ENCODE measurements at places on chromosomes 12 and 14. TPM values are rescaled to one million over a fixed set of nuclear protein-coding genes. Genes with fewer than 3 reads are reported as not detected.

The KRT75 gene
- total RNA-seq, result not detected

The ARHGAP5 gene
- 78.2 TPM for total RNA-seq

The SVOP gene
- not detected for total RNA-seq

The GUCY2C gene
- 2.5 TPM for total RNA-seq

The SLC5A8 gene
- total RNA-seq, result 0.11 TPM

The PRIMA1 gene
- total RNA-seq, result 4.5 TPM

The RDH16 gene
- total RNA-seq, result 0.46 TPM

The FAM222A gene
- 1.1 TPM for total RNA-seq

The RTN1 gene
- total RNA-seq, result 2.8 TPM

GRCh38 chr14:77087631-77088030, 10.4 kb upstream of the CIPC start:
- H3K4me1 ChIP-seq, result peaks cover 20% of the 10 kb centered on the region
- no peak for DNase-seq
- H3K36me3 ChIP-seq, result no peaks in the 10 kb centered on the region
- H3K27ac ChIP-seq, result peak overlapping the region; percentile 74
- no peak overlapping the region for H3K4me3 ChIP-seq

DNA sequence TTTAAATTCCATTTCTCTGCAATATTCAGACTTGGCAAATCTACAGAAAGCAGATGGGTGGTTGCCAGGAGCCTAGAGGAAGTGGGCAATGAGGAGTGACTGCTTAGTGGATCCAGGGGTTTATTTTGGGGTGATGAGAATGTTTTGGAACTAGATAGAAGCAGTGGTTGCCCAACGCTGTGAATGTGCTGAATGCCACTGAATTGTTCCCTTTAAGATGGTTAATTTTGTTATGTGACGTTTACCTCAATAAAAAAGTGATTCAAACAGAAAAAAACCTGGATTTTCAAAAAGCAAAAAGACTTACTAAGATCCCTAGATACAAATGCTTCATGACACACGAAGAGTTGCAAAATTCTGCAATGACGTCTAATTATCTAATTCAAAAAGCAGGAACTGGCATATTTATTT, 34.2 kb downstream of the DAO start:
- no peak for DNase-seq
- no peak overlapping the region for H3K27ac ChIP-seq
- no peaks in the 10 kb centered on the region for H3K4me1 ChIP-seq

- H3K36me3 ChIP-seq, result peaks cover 30% of the 10 kb centered on the region
- peaks cover 18% of the 10 kb centered on the region for H3K27me3 ChIP-seq
- no peaks in the 10 kb centered on the region for H3K4me1 ChIP-seq
- H3K27ac ChIP-seq, result no peak overlapping the region
- no peak overlapping the region for H3K4me3 ChIP-seq
These were observed 6.9 kb downstream of the C1QL4 start for GRCh38 chr12:49330032-49330619.

DNA sequence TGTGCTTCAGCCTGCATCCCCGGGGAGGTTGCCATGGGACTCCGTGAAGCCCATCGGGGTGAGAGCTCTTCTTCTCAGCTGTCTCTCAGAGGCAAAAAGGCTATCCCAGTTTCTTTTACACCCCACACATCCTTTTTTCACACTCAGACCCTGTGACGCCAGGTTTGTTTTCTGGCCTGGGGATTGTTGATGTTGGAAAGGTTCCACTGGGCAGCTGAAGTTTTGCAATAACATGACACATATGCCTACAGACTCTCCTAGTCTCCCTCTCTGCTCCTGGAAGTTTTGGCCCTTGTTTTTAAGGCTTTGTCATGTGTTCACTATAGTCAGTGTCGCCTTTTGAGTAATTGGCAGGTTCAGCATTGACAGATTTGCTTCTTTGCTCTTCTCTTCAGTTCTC, 118.6 kb downstream of the SMOC1 start:
- H3K4me3 ChIP-seq, result no peak overlapping the region
- H3K36me3 ChIP-seq, result no peaks in the 10 kb centered on the region
- H3K27ac ChIP-seq, result no peak overlapping the region
- H3K27me3 ChIP-seq, result no peaks in the 10 kb centered on the region
- no peaks in the 10 kb centered on the region for H3K4me1 ChIP-seq

- no peaks in the 10 kb centered on the region for H3K27me3 ChIP-seq
- H3K27ac ChIP-seq, result no peak overlapping the region
- no peak for DNase-seq
- no peaks in the 10 kb centered on the region for H3K4me1 ChIP-seq
These were observed 64.6 kb downstream of the EP400 start for GRCh38 chr12:132014092-132014914.

GRCh38 chr12:5173511-5174011, 129.9 kb downstream of the KCNA5 start:
- H3K27me3 ChIP-seq, result no peaks in the 10 kb centered on the region
- H3K4me1 ChIP-seq, result no peaks in the 10 kb centered on the region
- DNase-seq, result no peak
- H3K4me3 ChIP-seq, result no peak overlapping the region

GRCh38 chr12:132833341-132833740, 4.7 kb upstream of the GOLGA3 start:
- H3K4me1 ChIP-seq, result peaks cover 4% of the 10 kb centered on the region
- no peak overlapping the region for H3K4me3 ChIP-seq
- H3K27ac ChIP-seq, result no peak overlapping the region

DNA sequence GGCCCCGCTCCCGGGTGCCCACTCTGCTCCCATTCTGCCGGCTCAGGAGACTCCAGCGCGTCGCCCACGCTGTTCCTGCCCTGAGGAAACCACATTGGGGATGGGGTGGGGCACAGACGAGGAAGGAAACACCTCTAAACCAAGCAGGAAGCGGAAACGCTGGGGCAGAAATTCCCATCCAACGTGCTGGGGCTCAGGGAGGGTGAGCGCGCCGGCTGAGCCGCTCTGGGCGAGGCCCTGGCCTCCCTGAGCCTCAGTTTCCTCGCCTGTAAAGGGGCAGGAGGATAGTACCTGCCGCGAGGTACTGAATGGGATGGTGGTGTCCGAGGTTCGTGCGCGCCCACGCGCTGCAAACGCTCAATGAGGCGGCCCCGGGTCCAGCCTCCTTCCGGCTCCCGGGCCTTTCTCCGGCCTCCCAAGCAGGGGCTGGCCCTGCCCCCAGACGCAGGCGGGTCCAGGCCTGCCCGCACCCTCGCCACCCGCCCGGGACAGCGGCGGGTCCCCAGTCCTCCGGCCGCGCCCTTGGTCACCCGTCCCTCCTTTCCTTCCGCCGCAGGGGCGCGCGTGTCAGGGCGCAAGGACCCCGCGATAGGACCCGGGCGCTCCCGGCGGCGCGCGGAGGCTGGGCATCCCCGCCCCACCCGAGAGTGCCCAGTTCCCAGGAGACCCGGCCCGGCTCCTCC, 673 bp downstream of the BEGAIN start:
- DNase-seq, result peak; percentile 69
- H3K4me3 ChIP-seq, result peak overlapping the region; percentile 70
- peaks cover 35% of the 10 kb centered on the region for H3K27me3 ChIP-seq

DNA sequence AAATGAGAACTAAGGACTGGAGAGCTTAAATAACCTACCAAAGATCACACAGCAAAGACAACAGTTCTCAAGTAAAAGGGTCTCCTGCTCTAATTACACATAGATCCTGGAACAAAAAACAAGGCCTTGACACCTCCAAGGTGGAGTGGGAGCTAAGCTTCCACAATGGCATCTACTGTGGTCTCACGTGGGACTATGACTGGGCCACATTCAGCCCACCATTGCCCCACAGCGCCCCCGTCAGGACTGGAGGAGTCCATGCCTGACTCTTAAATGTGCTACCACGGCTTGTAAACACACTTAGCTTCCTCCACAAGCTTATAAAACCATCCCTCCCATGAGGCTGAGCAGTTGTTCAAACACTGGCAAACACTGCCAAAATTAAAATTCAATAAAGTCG, 88.5 kb downstream of the GCH1 start:
- no peaks in the 10 kb centered on the region for H3K4me1 ChIP-seq
- H3K27ac ChIP-seq, result no peak overlapping the region
- DNase-seq, result no peak
- no peak overlapping the region for H3K4me3 ChIP-seq

DNA sequence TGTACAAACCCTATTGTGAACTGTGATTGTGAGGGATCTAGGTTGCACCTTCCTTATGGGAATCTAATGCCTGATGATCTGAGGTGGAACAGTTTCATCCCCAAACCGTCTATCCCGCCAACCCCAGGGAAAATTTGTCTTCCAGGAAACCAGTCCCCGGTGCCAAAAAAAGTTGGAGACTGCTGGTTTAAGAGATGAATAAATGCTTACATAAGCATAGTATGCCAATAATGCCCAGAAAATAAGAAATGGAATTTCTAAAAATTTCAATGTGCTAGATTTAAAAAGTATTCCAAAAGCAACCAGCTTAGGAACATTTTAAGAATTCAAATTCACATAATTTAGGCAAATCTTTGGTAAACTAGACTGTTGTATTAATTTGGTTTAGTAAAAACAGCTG, 5.4 kb upstream of the RNU6-8 start:
- no peak overlapping the region for H3K4me3 ChIP-seq
- no peak for DNase-seq
- H3K36me3 ChIP-seq, result no peaks in the 10 kb centered on the region

GRCh38 chr12:85829391-85829790, 6.8 kb downstream of the RASSF9 start:
- H3K36me3 ChIP-seq, result no peaks in the 10 kb centered on the region
- H3K4me1 ChIP-seq, result no peaks in the 10 kb centered on the region
- H3K4me3 ChIP-seq, result no peak overlapping the region
- DNase-seq, result no peak
- no peaks in the 10 kb centered on the region for H3K27me3 ChIP-seq
- no peak overlapping the region for H3K27ac ChIP-seq

DNA sequence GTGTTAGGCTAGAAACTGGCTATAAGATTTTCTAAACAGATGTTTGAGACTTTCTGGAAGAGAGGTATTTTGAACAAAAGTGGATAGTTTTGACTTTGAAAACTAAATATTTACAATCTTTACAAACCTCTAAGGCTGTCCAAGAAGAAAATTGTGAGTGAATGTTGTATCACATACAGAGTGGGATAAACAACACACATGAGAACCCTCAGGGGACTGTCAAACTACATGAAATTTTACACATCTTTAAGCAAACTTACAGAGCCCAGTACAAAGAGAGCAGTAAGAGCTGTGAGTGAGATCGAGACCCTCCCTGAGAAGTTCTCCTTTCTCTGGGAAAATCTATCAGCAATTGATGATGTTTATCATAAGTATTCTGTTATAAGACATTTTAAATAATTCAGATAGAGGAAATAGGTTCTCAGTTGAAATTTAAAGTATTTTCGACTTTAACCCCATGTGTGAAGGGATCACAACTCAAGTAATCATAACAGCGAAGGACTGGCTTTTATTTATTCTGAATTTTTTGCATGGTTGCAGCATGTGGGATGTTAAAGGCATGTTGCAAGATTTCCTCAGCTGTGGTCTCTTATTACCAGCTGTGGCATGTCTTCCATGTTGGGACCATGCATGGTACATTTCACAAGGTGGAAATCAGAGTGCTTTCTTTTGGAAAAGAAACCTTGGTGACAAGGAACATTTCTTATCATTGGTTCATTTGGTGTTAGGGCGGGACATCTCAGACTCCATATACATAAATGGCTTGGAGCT, 264.0 kb upstream of the PRICKLE1 start:
- H3K27me3 ChIP-seq, result no peaks in the 10 kb centered on the region
- H3K36me3 ChIP-seq, result no peaks in the 10 kb centered on the region
- H3K27ac ChIP-seq, result no peak overlapping the region

- no peak overlapping the region for H3K27ac ChIP-seq
- H3K4me3 ChIP-seq, result no peak overlapping the region
- DNase-seq, result no peak
- no peaks in the 10 kb centered on the region for H3K27me3 ChIP-seq
- H3K36me3 ChIP-seq, result no peaks in the 10 kb centered on the region
- no peaks in the 10 kb centered on the region for H3K4me1 ChIP-seq
These were observed 26.8 kb downstream of the PLBD1 start for GRCh38 chr12:14540801-14541462.

DNA sequence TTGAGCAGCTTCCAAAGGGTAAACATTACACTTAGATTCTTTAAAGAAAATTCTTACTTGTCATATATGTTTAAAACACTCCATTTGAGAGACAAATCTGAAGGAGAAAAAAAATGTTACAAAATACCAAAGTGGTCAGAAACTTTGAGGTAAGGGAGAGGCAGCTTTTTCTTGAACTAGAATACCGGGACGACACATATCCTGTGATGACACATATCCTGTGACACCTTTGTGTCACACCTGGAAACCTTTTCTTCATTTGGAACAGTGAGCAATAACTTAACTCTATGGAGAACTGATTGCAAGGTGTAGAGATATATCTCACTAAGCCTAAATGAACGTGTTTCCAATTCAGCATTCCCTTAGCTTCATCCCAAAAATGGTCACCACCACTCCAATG, 4.6 kb upstream of the GRIN2B start:
- H3K36me3 ChIP-seq, result no peaks in the 10 kb centered on the region
- H3K4me1 ChIP-seq, result no peaks in the 10 kb centered on the region
- no peak for DNase-seq

- no peak overlapping the region for H3K27ac ChIP-seq
- H3K36me3 ChIP-seq, result no peaks in the 10 kb centered on the region
- no peak overlapping the region for H3K4me3 ChIP-seq
- H3K4me1 ChIP-seq, result no peaks in the 10 kb centered on the region
- DNase-seq, result no peak
These were observed 31.5 kb upstream of the PTGDR start for GRCh38 chr14:52235866-52236510.

All from H1 (cell line).